IPS-NIHi11 (cell line): ENCODE measurements at places on chromosomes 1 and 21.

- no peak for DNase-seq
Observed at GRCh38 chr21:43771199-43771675, 4.9 kb downstream of the CSTB start.

DNA sequence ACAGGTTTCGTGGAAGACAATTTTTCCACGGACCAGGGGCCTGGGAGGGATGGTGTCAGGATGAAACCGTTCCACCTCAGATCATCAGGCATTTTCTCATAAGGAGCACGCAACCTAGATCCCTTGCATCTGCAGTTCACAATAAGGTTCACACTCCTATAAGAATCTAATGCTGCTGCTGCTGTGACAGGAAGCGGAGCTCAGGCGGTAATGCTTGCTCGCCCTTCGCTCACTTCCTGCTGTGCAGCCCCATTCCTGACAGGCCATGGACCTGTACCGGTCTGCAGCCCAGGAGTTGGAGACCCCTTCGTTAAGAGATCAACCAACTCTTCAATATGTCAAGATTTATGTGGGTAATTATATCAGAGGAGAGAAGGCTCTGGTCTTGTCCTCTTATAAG, 3.3 kb upstream of the DHX9 start:
- DNase-seq: no peak

DNA sequence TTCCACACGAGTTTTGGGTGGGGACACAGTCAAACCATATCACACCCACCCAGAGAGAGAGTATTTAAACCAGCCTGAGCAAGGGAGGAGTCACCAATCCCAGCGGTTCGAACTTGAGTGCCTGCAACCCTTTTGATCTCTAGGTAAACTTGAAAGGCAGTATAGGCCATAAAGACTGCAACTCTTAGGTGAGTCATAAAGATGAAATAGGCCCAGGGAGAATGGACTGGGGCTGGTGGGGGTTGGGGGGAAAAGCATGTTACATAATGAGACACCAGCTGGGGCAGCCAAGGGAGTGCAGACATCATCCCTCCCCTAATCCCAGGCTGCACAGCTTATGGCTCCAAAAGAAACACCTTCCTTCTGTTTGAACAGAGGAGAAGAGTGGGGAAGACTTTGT, 99.8 kb upstream of the LHX8 start:
- no peak for DNase-seq

- no peak for DNase-seq
Observed at GRCh38 chr1:173208146-173208545, 1.0 kb upstream of the TNFSF4 start.

- DNase-seq: no peak
Observed at GRCh38 chr1:231600458-231600976, 26.1 kb upstream of the DISC1 start.

DNA sequence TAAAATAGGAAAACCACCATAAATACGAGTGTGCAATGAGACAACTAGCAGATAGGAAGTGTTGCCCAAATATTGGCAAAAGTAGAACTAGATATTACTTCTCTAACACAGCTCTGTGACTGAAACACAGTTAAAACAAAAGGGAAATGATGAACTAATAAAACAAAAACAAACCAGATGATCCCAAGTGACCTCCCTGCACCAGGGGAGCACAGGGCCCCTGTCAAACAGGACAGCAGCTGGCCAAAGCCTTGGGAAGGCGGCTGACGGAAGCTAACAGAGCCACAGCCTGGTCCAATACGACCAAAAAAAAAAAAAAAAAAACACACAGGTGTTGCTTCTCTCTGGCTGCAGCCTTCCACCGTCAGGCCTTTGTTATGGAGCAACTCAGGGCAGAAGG, 17.8 kb downstream of the ZBTB17 start:
- DNase-seq: no peak

DNA sequence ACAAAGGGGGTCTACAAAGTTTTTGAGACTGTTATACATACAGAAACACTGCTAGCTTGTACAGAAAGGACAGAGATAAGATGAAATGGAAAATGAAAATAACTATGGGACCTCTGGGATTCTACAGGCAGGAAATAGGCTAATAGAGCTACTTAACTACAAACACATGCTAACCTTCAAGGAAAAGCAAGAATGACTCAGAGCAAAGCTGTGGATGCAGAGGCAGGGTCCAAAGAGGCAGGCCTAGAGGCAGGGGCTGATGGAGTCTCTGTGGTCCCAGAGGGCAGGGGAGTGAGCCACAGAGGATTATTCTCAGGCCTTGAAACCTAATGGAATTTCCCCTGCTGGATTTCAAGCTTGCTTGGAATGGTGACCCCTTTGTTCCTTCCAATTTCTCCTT, 18.7 kb upstream of the GOLT1A start:
- no peak for DNase-seq

GRCh38 chr1:20950679-20951078, 163.6 kb upstream of the HP1BP3 start:
- DNase-seq: no peak

DNA sequence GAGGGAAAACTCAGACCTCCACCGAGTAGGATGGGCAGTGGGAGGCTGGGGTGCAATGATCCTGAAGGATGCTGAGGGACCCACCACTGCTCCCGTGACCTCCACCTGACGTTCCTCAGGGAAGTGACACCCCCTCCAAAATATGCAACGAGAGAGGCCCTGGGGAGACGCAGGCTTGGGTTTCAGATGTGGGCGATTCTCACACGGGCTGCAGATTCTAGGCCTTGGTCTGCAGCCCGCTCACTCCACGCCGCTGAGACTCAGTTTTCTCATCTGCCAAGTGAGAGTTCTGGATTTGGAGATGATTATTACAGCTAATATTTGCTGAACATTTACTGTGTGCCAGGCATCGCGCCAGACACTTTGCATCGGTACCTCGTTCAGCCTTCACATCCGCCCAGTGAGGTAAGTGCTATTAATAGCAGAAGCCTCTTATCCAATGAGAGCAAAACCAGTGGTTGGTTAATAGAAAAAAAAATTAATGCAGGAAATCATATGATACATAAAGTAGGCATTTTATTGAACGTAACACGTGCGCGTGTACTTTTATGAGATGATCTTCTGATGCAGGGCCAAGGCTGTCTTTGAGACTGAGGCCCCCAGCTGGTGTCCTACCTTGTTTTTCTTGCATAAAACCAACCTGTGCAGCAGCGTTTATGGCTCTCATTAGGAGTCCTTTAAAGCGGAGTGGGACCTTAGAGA, 102.0 kb upstream of the RUNX3 start:
- no peak for DNase-seq
